Bronchial epithelial cell (primary cell): ENCODE measurements at places on chromosomes 4 and X. TPM values are rescaled to one million over a fixed set of nuclear protein-coding genes. Genes with fewer than 3 reads are reported as not detected.

DNA sequence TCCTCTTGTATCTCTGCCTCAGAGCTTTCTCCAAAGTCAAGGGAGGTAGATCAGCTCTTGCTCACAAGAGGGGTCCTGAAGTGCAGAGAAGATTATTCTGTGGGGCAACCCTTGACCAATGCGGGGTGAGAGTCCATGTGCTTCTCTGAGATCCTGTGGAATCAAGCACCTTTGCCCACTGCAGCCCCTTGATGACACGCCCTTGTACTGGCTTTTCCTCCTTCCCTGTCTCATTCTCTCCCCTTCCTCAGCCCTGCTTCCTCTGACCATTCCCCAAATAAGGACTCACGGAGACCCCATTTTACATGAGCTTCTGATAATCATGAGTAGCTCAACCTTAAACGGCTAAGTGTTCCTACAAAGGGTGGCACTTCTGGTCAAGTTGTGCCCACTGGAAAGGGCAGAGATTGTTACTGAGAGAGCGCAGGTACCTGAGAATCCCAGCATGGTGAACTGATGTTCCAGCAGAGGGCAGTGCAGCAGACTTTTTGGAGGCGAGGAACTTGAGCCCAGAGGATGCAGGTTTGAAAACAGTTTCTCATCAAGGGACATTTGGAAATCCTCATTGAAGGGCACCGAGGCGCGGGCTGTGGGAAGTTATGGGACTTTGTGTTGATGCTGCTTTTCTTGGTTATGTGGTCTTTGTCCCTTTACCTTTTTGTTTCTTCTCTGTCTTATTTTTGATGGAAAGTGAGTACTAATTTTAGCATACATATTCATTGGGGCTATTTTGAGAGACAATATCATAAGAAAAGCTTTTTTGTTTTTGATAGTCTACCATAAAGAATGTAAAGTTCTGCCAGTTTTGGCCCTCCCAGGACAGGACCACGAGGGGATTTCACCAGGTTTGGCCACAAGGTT lies 201.3 kb downstream of the RBM46 start:
- peak; percentile 57 for DNase-seq

GRCh38 chrX:10496345-10496965 lies 123.9 kb downstream of the MID1 start:
- DNase-seq: no peak

DCAF4L1 gene
- 0.26 and 0.90 TPM in 2 replicates for total RNA-seq

GRCh38 chr4:138871555-138871875 lies 144.1 kb upstream of the NOCT start:
- no peak for DNase-seq

- peak; percentile 88 for DNase-seq
Observed at GRCh38 chr4:37970702-37971101, 10.5 kb downstream of the PTTG2 start.

HSFX2 gene
- total RNA-seq: not detected in 2 replicates
